CD4-positive, alpha-beta T cell treated with Interleukin-6 for 4 hours (primary cell): ENCODE measurements at places on chromosomes 1 and 21.

- no peak for DNase-seq
These were observed 14.3 kb upstream of the C1orf174 start for GRCh38 chr1:3914331-3914851.

DNA sequence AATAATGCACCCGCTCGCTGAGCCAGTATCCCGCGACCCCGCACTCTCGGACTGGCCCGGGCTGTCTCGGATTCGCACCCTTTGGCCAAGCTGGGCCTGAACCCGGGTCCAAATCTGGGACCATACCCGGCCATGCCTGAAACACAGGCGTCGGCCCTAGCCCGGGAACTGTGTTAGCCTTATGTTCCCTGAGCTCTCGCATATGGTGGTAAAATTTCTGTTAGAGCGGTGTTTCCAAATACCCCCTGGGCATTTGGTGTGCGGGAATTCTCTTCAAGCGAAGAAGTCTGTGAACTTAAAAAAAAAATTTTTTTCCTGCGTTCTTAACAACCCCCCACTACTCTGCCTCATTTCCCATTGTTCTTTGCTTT is 3.1 kb downstream of the RNF220 start:
- no peak for DNase-seq

DNA sequence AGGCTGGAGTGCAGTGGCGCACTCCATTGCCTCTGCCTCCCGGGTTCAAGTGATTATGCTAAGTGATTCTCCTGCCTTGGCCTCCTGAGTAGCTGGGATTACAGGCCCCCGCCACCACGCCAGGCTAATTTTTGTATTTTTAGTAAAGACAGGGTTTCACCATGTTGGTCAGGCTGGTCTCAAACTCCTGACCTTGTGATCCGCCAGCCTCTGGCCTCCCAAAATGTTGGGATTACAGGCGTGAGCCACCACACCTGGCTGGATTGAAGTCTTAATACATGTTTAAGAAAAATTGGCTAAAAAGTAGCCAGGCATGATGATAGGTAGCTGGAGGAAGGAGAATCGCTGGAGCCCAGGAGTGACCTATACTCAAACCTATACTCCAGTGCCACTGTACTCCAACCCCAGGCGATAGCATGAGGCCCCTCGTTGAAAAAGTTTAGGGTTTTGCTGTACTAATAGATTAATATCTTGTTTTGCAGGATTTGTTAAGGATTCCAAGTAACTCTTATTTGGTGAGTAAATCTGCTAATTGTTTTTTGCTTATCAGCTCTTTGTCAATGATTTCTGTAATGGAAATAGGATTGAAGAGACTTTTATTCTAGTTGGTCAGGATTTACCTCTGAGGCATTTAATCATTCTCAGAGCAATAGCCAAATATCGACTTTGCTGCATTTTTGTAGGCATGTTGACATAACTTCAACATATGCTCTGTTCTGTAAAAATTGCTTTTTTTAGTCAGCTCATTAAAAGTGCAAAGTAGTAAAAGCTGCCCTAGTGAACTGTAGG is 2.0 kb downstream of the RCC1 start:
- no peak for DNase-seq

DNA sequence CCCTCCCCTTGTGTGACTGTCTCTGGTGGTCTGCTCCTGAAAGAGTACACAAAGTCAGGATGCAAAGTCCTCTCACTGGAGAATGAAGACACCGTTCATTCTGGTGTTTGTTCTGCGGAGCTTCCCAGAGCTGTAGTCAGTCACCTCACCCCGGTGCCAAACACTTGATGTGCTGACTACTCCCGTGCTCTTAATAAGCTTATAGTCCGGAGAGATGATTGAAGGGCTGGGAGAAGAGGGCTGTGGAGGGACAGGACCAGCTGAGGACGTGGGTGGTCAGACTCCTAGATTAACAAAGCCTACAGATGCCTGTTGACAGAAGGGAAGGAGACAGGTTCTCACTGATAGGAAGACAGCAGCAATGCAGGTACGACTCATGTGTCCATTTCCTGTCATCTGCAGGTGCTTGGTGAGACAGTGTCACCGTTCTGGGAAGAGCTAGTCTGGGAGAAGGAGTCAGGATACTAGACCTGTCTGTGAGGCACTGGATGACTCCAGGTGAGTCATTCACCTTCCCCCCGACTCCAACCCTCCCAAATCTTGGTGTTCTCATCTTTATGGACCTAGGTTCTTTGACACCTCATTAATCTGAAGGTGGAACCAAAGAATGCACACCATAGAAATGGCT is 40.4 kb upstream of the LRRN2 start:
- DNase-seq, result no peak
